HEK293T (cell line): ENCODE measurements at places on chromosomes 16 and 17.
A peak's percentile ranks its signal among the peaks of the same experiment; 100 is the strongest.

GRCh38 chr16:977081-977701 is 4.4 kb upstream of the SOX8 start:
- no peak for DNase-seq

DNA sequence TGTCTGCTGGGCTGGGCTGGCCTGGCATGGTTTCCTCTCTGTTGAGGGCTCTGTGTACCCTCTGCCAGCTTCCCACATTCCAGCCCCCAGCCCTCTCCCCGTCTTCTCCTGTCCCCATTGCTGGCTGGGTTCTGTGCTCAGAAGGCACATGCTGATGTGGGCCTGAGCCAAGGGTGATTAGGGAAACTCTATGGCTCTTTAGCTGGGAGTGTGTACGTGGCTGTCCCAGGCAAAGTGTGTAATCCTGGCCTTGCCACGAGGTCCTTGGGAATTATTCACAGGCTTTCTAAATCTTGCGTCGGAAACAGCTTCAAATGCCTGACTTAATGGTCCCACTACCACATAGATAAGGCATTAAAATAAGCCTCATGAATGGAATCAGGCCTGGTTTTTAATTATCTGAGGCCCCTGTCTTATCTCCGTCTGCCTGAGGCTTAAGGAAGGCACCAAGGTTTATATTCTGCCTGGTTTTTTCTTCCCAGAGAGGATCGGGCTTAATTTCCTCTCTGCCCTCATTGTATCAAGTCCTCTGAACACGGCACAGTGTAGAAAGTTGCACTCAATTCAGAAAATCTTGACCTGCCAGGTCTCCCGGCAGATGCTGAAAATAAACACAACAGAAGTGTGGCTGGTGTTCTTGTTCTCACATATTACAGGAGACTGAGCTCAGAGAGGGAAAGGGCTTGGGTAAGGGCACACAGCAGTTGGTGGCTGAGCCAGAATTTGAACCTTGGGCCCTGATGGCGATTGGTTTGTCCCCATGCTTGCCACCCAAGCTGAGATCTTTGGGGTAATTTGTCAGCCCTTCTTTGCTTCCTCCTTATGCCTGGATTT is 52.9 kb upstream of the LGALS9 start:
- no peak for DNase-seq

- DNase-seq = no peak
These were observed 9.7 kb downstream of the CDK5R1 start for GRCh38 chr17:32496395-32497073.

DNA sequence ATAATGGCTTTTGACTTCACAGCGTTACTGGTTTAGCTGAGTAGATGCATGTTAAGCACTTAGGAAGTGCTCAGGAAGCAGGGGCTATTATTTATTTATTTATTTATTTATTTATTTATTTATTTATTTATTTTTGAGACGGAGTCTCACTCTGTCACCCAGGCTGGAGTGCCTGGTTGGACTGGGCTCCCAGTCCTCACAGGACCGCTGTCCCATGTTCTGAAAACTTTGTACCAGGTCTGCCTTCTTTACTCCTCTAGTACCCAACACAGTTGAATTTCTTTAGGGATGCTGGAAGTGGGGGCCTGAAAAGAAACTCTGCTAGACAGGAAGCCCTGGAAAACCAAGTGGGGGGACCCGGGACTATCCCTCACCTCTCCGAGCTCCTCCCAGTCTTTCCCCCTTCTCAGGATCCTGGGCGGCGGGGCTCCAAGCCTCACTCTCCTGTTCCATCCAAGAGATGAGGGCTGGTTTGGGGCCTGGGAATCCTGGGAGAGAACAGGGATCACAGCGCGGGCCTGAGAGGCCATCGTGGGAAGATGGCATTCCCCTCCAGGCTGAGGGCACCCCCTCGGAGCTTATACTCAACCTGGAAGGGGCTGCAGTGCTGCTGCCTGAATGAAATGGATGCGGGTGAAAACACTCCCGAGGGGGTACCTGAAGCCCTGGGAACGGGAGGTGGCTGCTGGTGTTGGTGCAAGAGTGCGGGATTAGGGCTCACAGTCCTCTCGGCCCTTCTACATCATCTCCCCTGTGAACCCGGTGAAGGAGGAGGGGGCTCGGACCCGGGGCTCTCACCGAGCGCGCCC is 674 bp downstream of the ZNF688 start:
- DNase-seq = peak; percentile 51

- no peak for DNase-seq
These were observed 61.9 kb downstream of the ZFHX3 start for GRCh38 chr16:72985995-72986394.

GRCh38 chr17:78588258-78589030 is 11.2 kb upstream of the DNAH17 start:
- DNase-seq = no peak

- DNase-seq = no peak
These were observed 19.9 kb downstream of the ZNHIT3 start for GRCh38 chr17:36506249-36506826.

DNA sequence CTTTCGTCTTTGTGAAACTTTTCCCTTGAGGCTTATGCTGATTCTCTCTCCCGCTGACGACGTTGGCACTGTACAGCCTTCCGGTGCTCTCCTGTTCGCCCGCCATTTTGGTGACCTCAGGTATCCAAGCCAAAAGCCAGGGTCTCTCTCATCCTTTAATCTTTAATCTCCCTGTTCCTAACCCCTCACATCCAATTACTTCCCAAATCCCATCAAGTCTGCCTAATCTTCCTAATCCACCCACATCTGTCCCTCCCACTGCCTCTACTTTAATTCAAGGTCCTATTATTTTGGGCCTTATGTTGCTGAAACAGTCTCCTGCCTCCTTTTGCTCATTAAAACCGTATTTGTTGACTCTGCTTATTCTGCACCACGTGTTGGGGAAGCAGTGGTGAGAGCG is 7.3 kb downstream of the WRAP53 start:
- no peak for DNase-seq

- DNase-seq = peak; percentile 66
These were observed 2.4 kb upstream of the ALOXE3 start for GRCh38 chr17:8120520-8121406.

DNA sequence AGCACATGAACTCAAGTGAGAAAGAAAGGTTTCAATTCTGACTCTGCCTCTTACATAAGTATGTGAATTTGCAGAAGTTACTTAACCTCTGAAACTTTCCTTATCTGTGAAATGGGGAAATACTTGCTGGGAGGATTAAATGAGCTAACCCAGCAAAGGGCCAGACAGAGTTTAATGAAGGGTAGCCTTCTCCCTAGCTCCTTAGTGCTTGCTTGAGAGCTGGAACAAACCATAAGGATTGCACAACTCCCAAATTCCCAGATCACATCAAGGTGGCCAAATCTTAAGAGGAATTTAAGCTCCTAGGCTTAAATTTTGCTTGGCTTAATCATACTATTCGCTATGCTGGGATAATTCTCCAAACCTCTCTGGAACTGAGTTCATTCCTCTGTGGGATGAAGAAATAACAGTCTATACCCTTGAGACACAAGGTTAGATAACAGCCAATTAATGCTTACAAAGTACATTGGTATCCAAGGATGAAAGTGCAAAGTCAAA is 11.8 kb upstream of the WSB1 start:
- no peak for DNase-seq

- DNase-seq = no peak
These were observed 31.1 kb downstream of the TRPV2 start for GRCh38 chr17:16446338-16446983.

- no peak for DNase-seq
These were observed 234.5 kb downstream of the SEC14L1 start for GRCh38 chr17:77375108-77375916.

GRCh38 chr16:89815639-89816348 is 653 bp downstream of the FANCA start:
- DNase-seq = no peak

DNA sequence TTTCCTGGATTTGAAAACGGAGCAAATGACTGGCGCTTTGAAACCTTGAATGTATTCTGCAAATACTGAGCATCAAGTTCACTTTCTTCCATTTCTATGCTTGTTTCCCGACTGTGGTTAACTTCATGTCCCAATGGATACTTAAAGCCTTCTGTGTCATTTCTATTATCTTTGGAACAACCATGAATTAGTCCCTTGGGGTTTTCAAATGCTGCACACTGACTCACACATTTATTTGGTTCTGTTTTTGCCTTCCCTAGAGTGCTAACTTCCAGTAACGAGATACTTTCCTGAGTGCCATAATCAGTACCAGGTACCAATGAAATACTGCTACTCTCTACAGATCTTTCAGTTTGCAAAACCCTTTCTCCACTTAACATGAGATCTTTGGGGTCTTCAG is 32.3 kb downstream of the BRCA1 start:
- no peak for DNase-seq

- DNase-seq = no peak
These were observed 7.5 kb downstream of the AXIN2 start for GRCh38 chr17:65553646-65554552.
